Body of pancreas (tissue), 4 donors: ENCODE measurements at places on chromosomes 1 and 21. TPM values are rescaled to one million over a fixed set of nuclear protein-coding genes. Genes with fewer than 3 reads are reported as not detected.
A peak's percentile ranks its signal among the peaks of the same experiment; 100 is the strongest.

DDAH1 gene
- 11.2 TPM for total RNA-seq

HES2 gene
- 0.26 TPM for total RNA-seq

HPDL gene
- 0.26 TPM for total RNA-seq

ZNF697 gene
- total RNA-seq: 4.9 TPM

SH3GLB1 gene
- total RNA-seq: 20.1 TPM

AQP10 gene
- total RNA-seq: 0.26 TPM

CLDN14 gene
- total RNA-seq: 0.26 TPM

ASCL5 gene
- total RNA-seq: 1.0 TPM

DNA sequence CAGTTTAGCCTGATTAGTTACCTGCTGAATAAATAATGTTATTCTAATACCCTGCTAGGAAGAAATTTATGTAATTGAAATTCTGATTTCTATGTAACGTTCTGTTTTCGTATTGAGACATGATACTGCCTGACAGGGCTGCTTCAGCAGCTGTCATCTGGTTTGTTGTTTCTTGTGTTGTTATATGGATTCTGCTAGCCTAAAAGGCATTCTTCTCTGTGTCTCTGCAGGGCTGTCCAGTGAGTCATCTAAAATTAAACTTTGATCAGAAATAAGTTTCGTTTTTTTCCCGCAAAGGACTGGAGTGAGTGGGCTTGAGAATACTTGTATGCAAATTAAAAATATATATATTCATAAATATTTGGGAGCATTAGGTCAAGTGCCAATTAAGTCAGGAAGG, 93.0 kb downstream of the DYRK1A start:
- DNase-seq: no peak

DNA sequence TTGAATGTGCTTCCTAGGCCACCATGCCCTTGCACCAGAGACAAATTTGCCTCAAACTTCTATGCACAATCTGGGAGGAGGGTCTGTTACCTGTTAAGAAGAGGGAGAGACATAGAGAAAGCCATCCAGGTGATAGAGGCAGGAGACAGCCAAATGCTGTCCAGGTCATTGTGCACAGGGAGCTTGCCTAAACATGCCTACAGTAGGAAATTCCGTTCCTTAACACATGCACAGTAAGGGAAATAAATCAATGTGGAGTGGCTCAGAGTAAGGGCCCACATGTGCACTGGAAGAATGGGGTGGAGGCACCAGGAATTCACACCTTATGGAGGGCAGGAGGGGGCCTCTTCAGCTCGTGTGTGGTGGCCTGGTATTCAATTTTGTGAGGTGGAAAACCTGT, 19.5 kb upstream of the CREG1 start:
- DNase-seq: no peak

DNA sequence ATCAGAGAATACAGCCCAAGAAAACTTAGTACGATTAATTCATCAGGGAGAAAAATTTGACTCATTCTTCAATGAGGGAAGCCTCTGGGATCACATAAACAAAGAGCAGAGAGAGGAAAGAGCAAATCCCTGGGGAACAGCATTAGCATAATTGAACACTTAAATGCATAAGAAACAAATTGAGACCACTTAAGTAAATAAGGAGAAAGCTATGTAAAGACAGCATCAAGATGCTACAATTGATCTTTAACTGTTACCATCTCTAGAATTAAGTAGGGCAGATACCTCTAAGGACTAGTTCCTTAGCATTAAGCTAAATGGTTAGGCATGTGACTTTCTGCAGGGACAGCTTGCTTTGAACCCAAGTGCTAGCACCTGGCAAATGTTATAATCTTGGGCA, 265.1 kb upstream of the NEGR1 start:
- no peak for DNase-seq

- no peak for DNase-seq
Observed at GRCh38 chr1:212119397-212119837, 83.9 kb downstream of the DTL start.

DNA sequence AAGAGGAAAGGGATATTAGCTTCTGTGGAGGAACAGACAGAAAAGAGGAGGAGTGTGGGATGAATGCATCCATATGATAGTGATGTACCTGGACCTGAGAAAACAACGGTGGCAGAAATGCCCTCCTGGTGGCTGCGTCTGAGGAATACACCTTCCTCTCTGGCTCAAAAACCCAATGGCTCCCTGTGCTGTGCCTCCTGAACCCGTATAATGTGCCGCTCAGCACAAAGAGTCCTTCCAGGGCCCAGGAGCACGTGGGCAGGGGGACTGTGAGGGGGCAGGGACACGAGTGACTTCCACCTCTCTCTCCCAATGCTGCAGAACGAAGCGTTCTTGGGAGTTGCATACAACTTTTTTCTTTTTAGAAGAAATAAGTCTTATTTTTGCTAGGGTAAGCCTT, 31.2 kb downstream of the IRF2BP2 start:
- no peak for DNase-seq

DNA sequence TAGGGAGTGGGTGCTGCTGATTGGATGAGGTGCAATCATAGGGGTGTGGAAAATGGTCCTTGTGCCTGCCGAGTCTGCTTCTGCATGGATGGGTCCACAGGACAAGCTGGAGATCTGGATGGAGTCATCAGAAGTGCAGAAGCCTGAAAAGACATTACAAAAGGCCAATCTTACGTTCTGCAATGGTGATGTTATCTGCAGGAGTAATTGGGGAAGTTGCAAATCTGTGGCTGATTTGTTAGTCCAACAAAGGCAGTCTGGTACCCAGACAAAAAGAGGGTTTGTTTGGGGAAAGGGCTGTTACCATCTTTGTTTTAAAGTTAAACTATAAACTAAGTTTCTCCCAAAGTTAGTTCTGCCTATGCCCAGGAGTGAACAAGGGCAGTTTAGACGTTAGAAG, 166.5 kb downstream of the PGBD5 start:
- DNase-seq: no peak

GRCh38 chr1:201318504-201319340, 35.4 kb downstream of the PKP1 start:
- no peak for DNase-seq

- no peak for DNase-seq
Observed at GRCh38 chr1:38179483-38179882, 132.9 kb upstream of the POU3F1 start.

DNA sequence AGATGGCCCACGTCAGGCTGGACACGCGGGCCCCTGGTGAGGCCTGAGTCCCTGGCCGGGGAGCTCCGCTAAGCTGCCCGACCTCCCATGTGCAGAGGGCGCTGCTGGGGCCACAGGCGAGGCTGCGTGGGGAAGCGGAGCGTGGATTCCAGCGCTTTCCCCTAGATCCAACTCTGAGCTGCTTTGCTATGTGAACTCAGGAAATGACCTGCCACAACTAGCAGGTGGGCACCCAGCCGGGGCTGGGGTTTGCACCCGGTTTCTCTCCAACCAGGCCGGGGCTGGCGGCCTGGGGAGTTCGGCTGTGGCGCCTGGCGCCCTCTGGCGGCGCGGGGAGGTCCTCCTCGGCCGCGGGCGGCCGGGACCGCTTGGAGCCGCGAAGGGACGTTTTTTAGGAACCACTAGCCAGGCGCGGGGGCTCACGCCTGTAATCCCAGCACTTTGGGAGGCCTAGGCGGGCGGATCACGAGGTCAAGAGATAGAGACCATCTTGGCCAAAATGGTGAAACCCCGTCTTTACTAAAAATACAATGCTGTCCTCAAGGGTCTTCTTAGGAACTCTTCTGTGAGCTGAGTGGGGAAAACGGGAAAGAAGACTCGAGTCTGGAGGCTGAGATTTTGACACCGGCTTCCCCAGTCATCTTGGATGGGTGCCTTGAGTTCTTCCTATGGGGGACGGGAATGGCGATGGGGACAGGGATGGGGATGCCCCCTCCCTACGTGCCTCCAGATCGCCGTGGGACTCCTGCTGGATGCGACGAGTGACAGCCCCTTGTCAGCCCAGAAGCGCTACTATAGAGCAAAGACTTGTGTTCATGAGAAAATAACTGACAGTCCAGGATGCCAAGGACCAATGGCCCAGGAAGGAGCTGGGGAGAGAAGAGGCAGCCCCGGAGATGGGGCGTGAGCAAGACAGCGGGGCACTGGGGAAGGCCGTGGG, 12.6 kb downstream of the PYCR2 start:
- peak; percentile 63 for DNase-seq

- no peak for DNase-seq
Observed at GRCh38 chr1:211938561-211938997, 96.8 kb downstream of the INTS7 start.

DNA sequence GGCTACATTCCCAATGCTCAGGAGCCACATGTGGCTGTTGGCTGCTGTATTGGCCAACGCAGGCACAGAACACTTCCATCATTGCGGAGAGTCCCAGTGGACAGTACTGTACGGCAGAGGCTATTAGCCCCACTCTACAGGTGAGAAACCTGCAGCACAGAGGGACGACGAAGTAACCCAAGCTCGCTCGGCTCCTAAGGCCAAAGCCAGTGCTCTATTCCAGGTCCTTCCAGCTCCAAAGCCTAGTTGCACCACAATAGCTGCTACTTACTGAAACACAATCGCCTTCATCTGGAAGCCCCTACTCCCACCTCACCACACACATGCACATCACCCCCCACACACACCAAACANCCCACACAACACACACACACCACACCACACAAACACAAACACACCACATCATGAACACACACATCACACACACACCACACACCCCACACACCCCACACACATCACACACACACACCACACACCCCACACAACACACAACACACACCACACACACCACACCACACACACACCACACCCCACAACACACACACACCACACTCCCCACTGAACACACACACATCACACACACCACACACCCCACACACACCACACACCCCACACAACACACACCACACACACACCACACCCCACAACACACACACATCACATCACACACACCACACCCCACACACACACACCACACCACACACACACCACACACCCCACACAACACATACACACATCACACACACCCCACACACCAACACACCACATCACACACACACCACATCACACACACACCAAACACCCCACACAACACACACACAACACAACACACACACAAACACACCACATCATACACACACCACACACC, 3.2 kb downstream of the LYPD8 start:
- no peak for DNase-seq

- peak; percentile 65 for DNase-seq
Observed at GRCh38 chr21:34693192-34693810, 24.5 kb downstream of the CLIC6 start.

DNA sequence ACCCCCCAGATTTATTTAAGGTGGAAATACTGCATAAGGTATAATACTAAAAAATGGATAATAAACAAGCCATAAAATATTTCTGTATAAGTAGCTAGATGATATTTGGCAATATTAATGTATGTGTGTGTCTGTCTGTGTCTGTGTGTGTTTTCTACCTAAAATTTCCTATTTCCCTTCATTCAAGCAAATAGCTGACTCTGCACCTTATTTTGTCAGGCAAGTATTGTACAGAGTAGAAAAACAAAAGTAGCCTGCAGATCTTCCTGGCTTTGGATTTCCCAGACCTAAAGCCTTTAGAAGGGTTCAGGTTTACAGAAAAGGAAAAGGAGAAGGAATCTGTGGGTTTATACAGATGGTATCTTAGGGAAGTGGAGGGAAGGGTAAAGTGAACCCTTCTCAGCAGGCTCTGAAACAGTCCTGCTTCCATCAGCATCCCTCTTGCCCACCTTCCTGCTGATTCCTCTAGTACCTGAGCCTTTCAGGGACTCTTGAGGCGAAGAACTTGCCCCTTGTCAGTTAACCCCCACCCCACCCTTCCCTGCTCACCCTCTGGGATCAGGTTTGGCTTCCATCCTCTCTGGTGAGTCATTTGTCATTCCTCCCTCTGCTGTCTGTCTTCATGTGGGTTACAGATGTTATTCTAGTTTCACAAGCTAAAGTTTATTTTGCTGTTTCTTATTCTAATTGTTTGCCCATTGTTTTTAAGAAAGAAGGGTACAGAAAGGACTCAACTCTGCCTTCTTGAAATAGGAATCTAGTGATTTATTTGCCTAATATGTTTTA, 21.7 kb upstream of the RGS16 start:
- DNase-seq: no peak

DNA sequence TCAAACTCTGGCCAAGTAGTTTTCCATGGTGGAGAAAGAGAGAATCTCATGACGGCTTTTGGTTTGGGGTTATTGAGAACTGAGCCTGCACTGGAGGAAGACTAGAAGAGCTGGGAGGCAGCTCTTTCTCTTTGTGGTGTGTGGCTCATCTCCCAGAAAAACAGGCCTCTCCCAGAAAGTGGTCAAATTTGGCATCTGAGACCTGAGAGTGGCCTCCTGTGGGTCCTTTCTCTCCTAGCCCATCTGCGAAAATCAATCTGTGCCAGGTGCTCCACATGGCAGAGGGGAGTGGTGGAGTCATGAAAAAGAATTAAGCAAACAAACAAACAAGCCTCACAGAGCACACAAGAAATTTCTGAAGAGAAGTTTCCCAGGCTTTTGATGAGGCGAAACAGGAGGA, 305.0 kb downstream of the ST6GALNAC3 start:
- no peak for DNase-seq

DNA sequence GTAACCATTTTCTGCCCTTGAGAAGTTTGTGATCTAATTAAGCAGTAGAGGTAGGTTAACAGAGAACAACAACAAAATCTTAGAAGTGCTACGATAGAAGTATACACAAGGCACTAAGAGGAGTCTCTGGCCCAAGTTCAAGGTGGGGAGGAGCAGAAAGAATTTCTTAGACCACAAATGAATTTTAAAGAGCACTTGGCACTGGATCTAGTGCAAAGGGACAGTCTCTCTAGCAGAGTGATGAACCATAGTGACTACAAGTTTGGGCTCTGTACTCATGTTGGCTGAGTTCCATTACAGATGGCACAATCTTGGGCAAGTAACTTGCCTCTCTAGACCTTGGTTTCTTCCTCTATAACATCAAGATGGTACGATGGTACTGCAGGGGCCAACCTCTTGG, 33.3 kb upstream of the PIGC start:
- DNase-seq: no peak

DNA sequence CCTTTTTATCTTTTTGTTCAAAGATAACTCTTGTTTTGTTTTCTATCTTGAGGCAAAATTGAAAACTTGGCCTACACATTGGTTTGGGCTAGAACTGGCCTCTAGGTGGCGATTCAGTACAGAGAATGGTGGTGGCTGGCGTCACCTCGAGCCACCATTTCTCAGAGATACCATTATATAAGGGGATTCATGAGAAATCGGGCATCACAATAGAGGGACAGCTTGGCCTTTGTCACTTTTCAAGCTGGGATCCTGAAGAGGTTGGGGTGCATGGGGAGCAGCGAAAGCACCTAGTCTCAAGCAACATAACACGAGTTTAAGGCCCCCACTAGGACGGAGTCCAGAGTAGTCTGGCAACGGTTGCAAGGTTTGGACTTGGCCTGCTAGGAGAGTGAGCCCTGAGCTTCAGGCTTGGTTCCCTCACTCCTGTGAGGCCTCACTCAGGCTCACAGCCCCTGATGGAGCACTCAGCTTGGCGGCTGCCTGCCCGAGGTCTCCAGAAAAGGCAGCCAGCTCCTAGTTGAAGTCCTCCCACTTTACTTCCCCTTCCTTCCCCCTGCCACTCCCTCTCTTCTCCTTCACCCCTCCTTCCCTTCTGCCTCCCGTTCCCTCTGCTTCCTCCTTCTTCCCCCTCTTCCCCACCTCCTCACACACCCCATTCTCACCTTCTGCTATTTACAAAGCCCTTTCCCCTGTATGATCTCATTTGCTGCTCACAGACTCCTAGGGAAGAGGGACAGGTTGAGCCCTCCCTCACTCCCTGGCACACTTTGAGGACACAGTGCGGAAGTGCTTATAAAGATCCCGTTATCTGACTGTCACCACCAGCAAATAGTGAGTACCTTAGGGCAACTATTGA, 67.8 kb downstream of the LRIG2 start:
- peak; percentile 75 for DNase-seq
